ENCODE measurements at places on chromosomes 12 and 14.

- no peak for DNase-seq
These were observed 265.9 kb upstream of the NOVA1 start for GRCh38 chr14:26863736-26864135.

GRCh38 chr12:123945287-123946151 is 27.1 kb downstream of the CCDC92 start:
- no peak for DNase-seq

DNA sequence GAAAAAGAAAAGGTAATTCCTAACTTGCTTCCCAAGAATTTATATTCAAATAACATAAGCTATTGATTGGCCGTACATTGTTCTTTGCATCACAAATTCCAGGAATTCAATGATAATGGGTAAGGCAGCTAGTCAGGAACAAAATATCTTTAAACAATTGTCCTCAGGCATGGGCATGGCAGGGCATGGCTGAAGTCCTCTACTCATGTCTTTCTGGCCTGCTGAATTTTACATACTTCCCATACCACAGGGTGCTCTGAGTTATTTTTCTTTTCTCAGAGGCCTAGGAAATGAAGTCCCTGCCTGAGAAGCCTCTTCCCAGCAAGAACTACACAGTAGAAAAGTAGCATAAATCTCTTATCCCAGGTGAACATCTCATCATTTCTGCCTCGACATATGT is 15.1 kb upstream of the DRAM1 start:
- DNase-seq: no peak

- DNase-seq: no peak
These were observed 1815.8 kb upstream of the FLRT2 start for GRCh38 chr14:83714151-83714550.

- DNase-seq: no peak
These were observed 64.9 kb upstream of the VASH1 start for GRCh38 chr14:76696361-76696760.

GRCh38 chr12:102992297-102992696 is 34.8 kb downstream of the ASCL1 start:
- no peak for DNase-seq

DNA sequence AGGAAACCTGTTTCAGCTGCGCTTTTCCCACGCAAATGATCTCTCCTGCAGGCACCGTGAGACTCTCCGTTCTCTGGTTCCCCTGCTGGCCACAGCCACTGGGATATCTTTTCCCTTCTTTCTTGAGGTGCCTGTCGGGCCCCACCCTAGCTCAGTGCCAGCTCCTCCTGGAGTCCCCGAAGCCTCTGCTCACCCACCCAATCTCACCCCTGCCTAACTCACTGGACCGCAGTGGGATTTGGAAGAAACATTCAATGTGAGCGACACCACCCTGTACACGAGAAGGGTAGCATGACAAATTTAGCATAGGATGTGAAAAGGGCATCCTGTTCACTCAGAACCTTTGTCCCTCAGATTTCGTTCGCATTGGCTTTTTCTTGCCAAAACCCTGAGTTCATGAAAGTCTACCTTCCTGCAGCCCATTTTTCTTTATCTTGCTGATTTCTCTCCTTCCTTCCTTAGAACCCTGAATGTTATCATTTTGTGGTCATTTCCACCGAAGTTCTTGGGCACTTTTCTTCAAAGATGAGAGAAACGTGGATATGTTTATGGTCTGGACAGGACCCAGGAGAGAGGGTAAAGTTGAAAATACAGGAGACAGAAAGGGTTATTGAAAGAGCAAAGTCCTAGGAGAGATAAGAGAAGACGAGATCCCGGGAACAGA is 63.6 kb upstream of the ELK3 start:
- DNase-seq: no peak

DNA sequence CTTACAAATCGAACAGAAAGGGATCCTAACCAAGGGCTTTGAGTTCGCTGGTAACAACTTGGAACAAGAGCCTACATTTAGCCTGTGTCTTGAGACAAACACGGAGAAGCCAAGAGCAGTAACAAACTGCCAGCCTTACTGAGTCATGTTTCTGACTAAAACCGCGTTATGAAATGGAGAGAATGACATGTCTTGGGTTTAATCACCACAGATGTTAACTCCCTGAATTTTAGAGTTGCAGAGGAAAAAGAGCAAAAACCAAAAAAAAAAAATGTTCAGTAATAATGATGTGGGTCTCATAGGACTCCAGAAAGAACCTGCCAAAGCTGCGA is 1.0 kb downstream of the BLTP3B start:
- no peak for DNase-seq

- no peak for DNase-seq
These were observed 447.5 kb downstream of the PCNX1 start for GRCh38 chr14:71354801-71355200.

DNA sequence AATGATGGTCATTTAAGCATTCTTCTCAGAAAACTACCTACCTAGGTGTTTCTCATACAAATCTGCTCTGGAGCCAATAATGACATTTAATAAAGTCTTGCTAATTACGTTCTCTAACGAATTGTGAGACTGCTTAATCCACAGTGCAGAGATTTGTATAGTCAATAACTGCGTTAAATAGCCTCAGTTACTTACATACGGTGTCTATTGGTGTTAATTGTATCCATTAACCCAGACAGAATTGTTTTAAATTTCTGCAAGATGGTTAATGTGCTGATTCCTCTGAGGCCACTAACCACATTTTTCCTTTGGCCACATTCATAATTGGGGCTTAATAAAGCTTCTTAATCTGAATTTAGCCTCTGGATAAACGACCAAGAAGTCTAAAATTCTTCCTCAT is 171.7 kb downstream of the SLC41A2 start:
- DNase-seq: no peak

- no peak for DNase-seq
These were observed 312.5 kb upstream of the FLRT2 start for GRCh38 chr14:85217412-85217811.

DNA sequence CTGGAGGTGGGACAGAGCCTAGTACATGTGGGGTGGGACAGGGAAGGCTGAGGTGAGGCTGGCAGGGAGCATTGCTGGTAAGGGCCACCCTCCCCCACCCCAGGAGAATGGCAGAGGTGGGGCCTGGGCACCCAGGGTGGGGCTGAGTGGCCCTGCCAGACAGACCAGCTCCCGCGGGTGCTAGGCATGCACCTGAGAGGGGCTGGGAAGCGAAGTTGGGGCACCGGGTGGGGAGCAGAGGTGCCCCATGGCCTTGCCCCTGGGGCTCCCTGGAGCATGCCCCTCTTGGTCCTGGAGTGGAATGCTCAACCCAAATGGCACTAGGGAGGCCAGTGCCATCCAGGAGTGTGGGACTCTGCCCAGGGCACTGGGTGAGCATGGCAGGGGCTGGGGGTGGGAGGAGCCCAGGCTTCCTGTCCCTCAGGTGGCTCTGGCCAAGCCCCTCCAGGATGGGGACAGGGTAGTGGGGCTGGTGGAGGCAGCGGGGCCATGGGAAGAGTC is 1.3 kb downstream of the TNFAIP2 start:
- no peak for DNase-seq

DNA sequence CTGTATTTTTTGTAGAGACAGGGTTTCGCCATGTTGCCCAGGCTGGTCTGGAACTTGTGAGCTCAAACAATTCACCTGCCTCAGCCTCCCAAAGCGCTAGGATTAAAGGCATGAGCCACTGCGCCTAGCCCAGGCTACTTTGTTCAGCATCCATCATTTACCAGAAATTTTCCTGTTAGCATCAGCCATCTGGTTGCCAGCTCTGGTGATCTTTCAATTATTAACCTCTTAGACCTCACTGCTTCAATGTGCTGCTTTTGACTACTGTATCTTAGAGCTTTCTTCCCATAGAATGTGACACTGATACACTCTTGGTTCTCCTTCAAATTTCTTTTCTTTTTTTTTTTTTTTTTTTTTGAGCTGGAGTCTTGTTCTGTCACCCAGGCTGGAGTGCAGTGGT is 5.4 kb upstream of the AMHR2 start:
- peak; percentile 29 for DNase-seq

- no peak for DNase-seq
These were observed 78.9 kb downstream of the PLEKHA5 start for GRCh38 chr12:19208456-19208855.

- no peak for DNase-seq
These were observed 19.0 kb downstream of the TMEM19 start for GRCh38 chr12:71704920-71705319.

DNA sequence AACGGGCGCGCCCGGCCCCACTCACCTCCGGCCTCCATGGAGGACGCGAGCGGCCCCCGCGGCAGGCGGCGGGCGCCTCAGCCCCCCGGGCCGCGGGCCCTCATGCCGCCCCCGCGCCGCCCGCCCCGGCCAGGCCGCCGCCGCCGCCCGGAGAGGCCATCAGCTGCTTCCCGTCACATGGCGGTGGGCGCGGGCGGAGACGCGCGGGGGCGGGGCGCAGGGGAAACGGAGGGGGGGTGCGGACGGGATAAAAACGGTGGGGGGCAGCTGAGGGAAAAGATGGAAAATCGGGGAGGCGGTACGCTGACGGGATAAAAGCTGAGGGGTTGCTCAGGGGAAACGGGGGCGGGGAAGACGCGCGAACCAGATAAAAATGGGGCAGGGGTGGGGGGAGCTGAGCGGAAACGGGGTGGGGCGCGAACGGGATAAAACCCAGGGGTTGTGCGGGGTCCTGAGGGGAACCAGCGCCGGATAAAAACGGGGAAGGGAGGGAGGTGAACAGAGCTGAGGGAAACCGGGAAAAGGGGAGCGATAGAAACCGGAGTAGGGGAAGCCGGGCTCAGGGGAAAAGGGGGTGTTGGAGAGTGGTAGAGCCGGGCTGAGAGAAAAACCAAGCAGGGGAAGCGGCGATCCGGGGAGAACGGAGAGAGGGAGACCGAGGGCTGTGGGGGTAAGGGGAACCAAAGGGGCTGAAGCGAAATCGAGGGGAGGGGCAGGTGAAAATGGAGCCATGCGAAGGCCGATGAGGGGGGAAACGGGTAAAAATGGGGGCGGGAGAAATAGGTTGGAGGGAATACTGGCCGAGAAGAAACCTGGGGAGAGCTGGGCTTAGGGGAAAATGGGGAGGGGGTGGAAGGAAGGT is at the start of gene WSB2:
TSS of gene WSB2 (minus strand) at position 169 of the 862 bp plus-strand sequence. CDS start at position 38, 131 bp downstream.
- DNase-seq: peak; percentile 76

- peak; percentile 47 for DNase-seq
These were observed 911 bp upstream of the SCNN1A start for GRCh38 chr12:6376079-6376869.

GRCh38 chr14:93903342-93904184 is 23.6 kb upstream of the FAM181A start:
- no peak for DNase-seq

- peak; percentile 66 for DNase-seq
These were observed 198.2 kb downstream of the TSPAN9 start for GRCh38 chr12:3275171-3276041.

GRCh38 chr14:91140672-91141071 is 26.8 kb downstream of the DGLUCY start:
- peak; percentile 33 for DNase-seq

DNA sequence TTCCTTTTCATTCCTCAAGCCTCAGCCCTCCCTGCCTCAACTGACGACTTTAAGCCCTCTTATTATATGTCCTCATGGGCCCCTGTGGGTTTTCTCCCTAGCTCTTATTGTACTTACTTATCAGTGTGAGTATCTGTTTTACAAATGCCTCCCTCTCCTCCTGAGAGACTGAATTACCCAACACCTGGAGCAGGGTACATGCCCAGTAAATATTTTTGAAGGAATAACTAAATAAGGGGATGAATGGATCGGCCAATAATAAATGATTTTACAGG is 95.8 kb upstream of the SLC35F4 start:
- no peak for DNase-seq
